NCI-H69 (cell line): ENCODE measurements at places on chromosomes 7 and 10.

- peak; percentile 85 for DNase-seq
These were observed 260.5 kb upstream of the AOAH start for GRCh38 chr7:36984710-36985312.

- peak; percentile 69 for DNase-seq
These were observed 60.6 kb downstream of the PRTFDC1 start for GRCh38 chr10:24891823-24892222.

DNA sequence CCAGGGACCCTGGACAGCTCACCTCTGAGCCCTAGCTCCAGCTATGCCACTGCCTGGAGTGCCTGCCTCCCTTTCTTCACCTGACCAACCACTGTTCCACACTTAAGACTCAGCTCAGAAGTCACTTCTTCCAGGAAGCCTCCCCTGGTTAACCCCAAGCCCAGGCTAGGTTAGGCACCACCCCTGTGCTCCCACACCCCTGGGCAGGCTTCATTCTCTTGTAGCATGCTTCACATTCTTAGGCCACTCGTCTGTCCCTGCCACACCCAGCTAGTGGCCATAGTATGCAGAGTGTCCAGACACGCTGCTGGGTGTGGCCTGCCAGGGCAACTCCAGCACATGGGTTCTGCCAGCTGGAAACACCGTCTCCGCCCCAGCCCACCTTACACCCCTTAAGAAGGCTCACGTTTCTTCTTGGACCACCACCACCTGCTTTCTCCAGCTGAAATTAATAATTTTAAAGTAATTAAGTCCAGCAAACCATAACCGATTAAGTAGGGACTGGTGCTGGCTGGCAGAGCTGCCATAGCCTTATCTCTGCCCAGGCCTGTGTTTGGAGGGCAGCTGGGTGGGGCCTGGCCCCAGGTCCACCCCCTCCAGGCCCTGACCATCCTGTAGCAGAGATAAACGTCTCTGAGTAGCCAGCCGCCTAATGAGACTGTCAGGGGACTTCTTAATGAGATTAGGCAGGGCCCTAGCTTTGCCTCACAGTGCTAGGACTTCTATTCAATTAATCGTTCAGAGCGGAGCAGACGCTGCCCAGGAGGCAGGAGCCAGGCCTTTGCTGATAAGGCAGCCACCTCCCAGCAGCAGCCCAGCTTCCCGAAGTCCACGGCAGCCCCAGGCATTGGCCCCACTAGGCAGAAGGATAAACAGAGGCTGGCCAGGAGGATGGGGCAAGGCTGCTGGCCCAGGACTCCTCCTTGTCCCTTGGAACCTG lies 20.5 kb downstream of the GRID1 start:
- peak; percentile 20 for DNase-seq

GRCh38 chr10:283916-284356 lies 148.7 kb downstream of the ZMYND11 start:
- no peak for DNase-seq

DNA sequence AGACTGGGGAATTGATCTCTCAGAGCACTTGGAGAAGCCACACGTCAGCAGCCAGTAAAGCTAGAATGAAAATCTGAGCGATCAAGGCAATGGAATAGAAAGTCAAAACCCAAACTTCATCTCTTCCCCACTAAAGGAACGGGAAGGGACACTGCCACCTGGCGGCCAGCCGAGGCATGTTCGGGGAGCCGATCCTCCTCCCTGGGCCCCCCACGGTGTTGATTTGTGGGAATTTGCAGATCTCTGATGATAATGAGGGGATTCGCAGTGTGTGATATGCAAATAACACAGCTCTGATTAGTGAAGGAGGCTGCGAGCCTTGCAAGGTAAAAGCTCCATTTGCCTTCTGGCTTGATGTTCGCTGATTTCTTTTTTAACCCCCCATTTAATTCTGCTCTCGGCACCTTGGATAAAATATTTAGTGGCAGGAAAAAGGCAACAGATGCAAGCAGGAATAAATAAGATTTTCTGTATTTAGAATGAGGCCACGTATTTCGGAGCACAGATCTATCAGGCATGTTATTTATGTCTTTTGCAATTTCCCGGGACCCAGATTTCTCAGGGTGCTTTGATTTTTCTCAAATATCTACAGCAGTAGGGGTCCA lies 258.6 kb downstream of the PAXIP1 start:
- DNase-seq, result peak; percentile 65

GRCh38 chr7:19749658-19750057 lies 23.8 kb downstream of the TMEM196 start:
- no peak for DNase-seq

DNA sequence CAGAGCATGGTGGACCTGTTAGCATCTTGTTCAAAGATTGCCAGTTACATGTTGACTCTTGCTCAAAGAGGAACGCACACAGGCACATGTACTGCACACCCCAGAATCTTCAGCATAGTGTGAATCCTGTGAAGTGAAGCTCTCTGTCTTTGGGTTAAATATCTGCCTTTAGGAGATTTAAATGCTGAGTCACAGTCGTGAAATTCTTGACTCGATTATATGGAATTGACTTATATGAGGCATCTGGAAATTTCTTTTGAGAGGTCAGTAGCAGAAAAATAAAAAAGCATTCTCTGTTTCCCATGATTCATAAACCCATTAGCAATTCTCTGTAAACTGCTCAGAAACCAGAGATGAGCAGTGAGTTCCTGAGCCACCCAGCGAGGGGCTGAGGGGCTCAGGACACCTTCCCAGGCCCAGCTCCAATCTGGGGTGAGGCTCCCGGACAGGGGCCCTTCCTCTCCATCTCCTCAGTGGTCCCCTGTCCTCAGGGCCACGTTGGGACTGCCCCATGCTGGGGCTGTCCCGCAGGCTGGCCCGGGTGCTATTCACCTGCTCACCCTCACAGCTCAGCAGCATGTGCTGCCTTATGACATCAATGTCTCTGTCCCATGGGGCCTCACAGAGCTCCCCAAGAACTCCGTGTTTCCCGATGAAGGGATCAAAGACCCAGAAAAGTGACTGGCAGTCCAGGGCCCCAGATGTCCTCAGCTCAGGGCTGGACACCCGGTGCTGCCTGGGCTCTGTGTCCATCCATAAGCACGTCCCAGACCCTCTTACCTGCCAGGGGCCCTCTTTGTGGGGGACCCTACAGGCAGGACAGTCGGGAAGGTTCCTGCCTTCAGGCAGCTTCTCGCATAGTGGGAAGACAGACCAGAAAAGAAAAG lies 50.0 kb upstream of the INSIG1 start:
- no peak for DNase-seq

DNA sequence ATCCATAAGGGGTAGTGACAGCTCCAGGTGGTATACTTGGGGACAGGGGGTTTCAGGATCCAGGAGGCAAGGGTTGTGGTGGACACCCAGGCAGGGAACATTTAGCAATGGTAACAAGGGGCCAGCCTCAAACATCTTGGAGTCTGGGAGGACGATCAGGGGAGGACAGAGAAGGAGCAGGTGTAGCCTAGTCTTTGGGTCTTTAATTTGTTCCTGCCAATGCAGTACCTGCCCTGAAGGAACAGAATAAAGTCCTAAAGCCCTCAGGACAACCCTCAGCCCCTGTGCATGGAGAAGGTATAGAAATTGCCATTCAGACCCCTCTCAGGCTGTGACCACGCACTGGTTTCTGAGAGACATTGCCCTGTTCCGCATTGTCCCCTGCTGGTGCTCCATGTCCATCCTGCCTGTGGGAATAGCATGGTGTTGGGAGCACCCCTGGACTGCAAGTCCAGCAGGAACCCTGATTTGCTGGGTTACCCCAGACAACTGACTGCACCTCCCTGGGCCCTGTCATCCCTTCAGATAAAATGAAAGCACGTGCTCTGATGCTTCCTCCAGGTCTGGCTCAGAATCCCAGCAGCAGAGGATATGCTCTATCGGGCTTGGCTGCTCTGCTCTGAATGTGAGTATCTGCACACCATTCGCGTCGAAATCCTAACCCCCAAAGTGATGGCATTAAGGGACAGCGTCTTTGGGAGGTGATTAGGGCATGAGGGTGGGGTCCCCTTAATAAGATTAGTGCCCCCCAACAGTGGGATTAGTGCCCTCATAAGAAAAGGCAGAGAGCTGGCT lies 24.2 kb downstream of the DDC start:
- DNase-seq, result no peak

DNA sequence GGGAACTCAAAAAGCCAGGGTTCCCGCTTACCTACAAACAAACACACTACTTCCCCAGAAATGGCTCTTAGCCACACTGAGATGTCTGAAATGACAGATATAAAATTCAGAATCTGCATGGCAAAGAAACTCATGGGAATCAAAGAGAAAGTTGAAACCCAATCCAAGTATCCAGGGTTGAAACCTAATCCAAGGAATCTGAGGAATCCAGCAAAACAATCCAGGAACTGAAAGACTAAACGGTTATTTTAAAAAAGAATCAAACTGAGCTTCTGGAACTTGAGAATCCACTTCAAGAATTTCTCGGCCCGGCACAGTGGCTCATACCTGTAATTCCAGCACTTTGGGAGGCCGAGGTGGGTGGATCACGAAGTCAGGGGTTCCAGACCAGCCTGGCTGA lies 568.8 kb downstream of the POM121L12 start:
- DNase-seq, result no peak

GRCh38 chr10:133262696-133263095 lies 14.0 kb downstream of the ADAM8 start:
- peak; percentile 86 for DNase-seq

GRCh38 chr10:85557077-85557476 lies 809.5 kb downstream of the GRID1 start:
- DNase-seq, result no peak
